BJ (cell line): ENCODE measurements at places on chromosomes 11 and 22. TPM values are rescaled to one million over a fixed set of nuclear protein-coding genes. Genes with fewer than 3 reads are reported as not detected.

GRCh38 chr11:130512662-130513061 lies 64.2 kb downstream of the ADAMTS15 start:
- DNase-seq: no peak

- DNase-seq: no peak
Observed at GRCh38 chr11:19571906-19572305, 140.7 kb upstream of the NAV2 start.

- no peak for DNase-seq
Observed at GRCh38 chr11:114057147-114057546, 2.4 kb upstream of the ZBTB16 start.

FBLN1 gene
- 681 and 1,033 TPM in 2 replicates for polyA plus RNA-seq

TOLLIP gene
- polyA plus RNA-seq: 19.7 and 38.3 TPM in 2 replicates

- DNase-seq: no peak
Observed at GRCh38 chr11:25536289-25536688, 795.6 kb upstream of the ANO3 start.
